ENCODE measurements at places on chromosomes 6 and 20.
A peak's percentile ranks its signal among the peaks of the same experiment; 100 is the strongest.

- DNase-seq, result peak; percentile 33
Observed at GRCh38 chr6:130105996-130106704, 87.8 kb downstream of the L3MBTL3 start.

DNA sequence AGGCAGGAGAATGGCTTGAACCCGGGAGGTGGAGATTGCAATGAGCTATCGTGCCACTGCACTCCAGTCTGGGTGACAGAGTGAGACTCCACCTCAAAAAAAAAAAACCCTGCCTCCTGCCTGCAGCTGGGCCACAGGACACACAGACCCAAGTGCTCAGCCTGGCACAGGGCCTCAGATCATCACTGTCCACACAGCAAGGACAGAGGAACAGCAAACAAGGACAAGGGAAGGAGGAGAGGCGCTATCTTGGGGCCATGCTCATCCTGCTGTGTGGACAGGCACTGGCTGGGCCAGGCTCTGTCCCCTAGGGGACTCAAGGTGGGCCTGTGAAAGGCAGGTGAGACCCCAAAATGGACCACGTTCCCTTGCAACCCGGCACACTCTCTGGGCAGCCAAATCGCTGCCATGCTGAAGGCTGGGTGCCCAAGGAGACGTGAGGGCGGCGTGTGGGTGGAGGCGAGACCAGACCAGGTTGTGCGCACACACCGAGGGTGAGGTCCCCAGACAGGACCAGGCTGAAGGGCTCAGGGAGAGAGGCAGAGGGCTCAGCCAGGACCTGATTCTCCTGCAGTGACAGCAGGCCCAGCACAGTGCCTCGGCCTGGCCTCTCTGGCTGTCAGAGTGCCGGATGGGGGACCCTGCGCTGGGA is 9.1 kb downstream of the UCKL1 start:
- no peak for DNase-seq

DNA sequence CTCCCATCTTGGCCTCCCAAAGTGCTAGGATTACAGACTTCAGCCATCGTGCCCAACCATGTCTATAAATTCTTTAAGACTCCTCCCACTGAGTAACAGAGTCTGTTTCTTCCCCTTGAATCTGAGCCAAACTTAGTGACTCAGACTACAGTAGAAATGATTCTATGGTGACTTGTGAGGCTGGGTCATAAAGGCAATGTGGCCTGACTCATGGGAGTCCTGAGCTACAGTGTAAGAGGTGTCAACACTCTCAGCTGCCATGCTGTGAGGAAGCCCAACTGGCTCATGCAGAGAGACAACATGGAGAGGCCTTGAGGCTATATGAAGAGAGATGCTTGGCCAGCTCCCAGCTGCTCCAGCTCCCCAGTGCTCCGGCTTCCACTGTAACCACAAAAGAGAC is 5.2 kb upstream of the NRSN2 start:
- DNase-seq, result peak; percentile 69

DNA sequence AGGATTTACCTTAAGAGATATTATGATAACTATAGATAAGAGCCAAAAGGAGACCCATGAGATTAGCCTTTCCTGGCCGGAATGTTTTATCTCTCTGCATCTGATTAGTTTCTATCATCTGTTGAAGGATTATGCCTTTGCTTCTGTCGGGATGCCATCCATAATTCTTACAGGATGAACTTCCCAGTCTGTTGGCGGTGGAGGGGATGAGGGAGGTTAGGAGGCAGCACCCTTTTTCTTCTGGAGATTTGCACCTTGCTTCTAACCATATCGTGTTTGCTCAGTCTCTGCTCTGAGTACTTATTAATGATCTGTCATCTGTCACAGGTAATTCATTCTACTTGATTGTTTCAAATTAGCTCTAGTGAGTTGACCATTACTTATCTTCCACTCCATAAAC is 292.1 kb downstream of the KHDC1L start:
- DNase-seq, result no peak

GRCh38 chr20:43159994-43160393 is 29.7 kb downstream of the PTPRT start:
- no peak for DNase-seq

Data from suppressor macrophage (primary cell).